Substantia nigra (tissue), 51 donors: ENCODE measurements at places on chromosomes 2 and 18.

- no peak for DNase-seq
These were observed 17.2 kb upstream of the SDC1 start for GRCh38 chr2:20241973-20242726.

GRCh38 chr2:200943527-200944105 lies 19.8 kb downstream of the ORC2 start:
- DNase-seq: no peak

DNA sequence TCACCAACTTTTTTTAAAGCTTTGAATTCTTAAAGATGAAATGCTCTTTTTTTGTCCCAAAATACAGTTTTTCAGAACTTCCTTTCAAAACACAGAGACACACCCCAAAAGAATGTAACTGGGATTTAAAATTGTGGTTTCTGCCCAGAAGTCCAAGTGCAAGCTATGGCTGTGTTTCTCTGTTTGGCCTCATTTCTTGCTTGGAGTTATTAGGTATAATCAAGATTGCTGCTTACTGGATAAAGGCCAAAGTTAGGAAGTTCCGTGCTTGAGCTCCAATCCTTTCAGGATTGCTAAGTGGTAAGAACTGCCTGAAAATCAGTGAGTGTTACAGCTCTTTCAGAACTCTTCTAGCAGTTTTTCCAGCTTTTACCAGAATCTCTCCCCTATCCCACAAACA lies 16.9 kb downstream of the ZBTB7C start:
- DNase-seq: no peak

GRCh38 chr2:107777974-107778373 lies 48.7 kb upstream of the RGPD4 start:
- DNase-seq: no peak

GRCh38 chr2:6928452-6928851 lies 11.2 kb downstream of the RNF144A start:
- DNase-seq: no peak

DNA sequence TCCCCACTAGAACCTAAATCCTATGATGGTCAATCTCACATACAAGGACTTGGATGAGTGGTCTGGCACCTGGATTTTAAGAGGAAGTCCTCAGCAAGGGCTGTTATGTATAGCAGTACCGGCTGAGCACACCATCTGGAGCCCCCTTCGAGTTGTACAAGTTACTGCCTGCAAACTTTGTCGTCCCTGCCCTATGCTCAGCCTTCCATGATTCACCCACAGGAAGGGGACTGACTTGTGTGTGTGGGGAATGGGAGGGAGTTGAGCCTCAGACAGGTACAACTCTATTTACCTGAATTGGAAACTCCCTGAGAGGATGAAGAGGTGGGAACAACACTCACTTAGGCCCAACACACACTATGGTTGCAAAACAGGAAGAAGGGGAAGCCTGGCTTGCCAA lies 186.6 kb downstream of the MYO5B start:
- DNase-seq: no peak

DNA sequence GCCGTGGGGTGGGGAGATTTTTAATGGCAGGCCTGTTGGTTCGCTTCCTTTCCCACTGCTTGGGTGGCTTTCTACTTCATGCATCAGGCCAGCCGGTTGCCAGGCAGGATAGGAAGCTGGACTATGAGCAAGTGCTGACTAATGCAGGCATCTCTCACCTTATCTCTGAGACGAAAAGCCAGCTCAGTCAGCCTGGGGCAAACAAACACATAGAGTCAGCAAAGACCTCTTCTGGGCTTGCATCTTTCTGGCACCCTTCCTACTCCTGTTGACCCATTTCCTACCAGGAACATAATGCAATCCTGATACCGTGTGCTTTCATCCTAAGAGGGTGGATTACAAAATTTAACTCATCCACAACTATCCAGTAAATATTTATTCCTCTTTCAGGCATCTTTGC lies 416.6 kb upstream of the MEX3C start:
- no peak for DNase-seq

DNA sequence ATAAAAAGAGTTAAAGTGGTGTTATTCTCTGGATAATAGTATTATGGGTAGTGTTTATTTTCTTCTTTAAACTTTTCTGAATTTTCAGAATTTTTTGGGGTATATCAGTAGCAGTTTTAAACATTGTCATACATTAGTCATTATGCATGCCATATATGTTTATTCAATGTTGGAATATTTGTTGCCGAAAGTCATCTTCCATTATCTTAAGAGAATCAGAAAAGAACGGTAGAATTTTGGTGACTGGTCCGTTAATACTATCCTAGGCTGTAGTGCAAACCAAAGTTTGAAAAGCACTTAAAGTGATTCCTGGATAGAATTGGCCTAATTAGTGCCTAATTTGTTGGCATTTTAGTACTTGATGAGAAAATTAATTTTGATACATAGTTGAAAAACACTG lies 244.1 kb downstream of the PHLPP1 start:
- no peak for DNase-seq
